Fibroblast of skin of scalp (primary cell): ENCODE measurements at places on chromosomes 3 and 15.

GRCh38 chr3:97949110-97949485 is 23.1 kb downstream of the RIOX2 start:
- DNase-seq, result no peak

DNA sequence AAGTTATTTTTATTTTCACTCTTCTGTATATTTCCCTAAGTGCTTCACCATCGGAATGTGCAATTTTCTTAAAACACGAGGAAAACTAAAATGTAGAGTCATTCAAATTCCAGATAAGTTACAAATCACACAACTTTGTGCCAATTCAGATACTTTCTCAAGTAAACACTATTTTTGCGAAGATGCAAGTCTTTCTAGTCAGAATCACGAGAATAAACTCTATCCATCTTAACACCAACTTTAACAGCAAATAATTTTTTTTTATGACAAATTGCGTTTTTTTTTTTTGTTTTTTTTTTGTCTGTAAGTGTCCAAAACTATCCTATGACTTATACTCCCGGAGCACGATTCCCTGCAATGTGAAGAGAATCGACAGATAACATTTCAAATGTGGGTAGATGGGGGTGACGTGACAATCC is 1.3 kb downstream of the STAG1 start:
- peak; percentile 69 for DNase-seq

DNA sequence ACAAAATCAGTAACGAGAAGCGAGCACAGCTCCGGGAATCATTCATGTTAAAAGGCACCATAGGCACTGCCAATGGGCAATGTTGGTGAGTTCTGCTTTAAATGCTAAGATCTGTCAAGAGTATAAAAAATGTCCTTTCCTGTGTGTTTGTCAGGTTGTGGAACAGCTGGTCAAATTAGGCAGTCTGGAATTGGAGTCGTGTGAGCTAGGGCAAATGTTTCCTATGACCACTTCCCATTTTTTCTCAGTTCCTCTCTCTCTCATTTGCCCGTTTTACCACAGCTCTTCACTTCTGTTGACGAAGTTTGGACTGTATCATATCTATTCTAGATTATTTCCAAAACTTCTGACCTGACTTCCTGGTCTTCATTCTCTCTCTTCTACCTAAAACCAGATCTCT is 60.8 kb upstream of the GOLIM4 start:
- DNase-seq, result no peak

DNA sequence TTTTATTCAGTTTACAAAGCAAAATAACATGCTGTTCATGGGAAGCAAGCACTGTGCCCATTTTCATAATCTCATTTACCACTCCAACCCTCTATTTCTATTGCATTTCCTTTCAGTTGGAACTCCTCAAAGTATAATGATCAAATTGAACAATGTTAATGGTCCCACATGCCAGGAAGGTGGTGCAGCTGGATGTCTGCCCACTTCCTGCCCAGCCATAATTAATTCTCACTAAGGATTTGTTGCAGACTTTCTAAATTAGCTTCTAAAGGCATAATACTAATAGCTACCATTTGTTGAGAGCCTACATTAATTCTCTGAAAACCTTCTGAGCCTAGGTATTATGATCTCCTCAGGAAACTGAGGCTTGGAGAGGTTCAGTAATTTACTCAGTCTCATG is 316.1 kb upstream of the TPM1 start:
- no peak for DNase-seq
